ENCODE measurements at places on chromosomes 5 and 9.

- DNase-seq = no peak
These were observed 10.2 kb downstream of the NIPSNAP3B start for GRCh38 chr9:104774132-104774531.

DNA sequence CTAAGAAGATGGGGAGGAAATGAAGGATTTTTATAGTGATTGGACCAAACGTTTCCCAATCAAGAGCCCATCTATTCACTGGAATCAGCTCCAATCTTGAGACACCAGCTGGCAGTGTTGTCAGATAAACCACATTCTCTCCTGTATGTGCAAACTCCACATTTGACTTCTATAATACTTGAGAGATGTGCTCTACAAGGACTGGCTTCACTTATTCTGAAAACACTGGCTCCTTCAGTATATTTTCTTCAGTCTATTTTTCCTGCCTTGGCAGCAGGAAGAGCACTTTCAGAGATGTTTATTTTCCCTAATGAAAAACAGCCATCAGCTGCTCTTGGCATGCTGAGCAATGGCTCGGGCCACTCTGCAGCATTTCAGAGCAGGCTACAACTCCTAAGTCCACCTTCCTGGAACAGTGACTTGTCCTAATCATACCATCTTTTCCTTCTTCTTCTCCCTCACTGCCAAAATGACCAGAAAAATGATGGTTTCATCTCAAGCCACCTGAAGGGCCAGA, 96.9 kb upstream of the FSTL4 start:
- no peak for DNase-seq

DNA sequence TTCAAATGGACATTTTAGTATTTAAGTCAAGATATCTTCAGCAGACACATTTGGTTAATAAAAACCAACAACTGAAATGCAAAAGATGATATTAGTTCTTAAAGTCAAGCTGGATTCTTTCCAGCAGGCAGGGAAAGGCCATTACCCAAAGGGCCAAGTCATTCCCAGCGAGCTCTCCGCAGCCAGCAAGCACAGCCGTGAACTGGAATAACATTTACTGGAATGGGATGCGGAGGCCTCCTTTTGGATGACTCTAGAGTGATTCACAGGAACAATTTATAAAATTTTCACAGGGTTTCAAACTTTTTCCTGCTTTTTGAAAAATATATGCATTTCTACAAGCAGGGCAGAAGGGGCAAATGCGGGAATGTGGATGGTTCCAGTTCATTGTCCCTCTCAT, 76.6 kb upstream of the DAB2 start:
- peak; percentile 91 for DNase-seq

DNA sequence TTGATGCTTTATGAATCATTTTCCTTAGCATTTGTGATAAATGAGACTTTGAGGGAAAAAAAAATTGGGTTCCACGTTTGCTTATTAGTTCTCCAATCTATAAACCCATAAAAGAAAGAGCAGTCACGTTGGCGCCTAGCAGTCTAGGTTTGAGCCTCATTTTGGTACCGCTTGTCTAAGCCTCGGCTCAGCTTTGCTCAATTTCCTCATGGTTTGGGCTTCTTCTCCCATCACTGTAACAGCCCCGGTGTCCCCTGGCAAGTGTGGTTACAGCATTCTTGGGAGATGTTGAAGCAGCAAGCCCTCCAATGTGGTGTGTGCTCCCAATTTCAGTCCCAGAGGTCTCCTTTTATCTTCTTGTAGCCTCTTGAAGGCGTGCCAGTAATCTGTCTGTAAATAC, 578.4 kb downstream of the CDK5RAP2 start:
- no peak for DNase-seq

DNA sequence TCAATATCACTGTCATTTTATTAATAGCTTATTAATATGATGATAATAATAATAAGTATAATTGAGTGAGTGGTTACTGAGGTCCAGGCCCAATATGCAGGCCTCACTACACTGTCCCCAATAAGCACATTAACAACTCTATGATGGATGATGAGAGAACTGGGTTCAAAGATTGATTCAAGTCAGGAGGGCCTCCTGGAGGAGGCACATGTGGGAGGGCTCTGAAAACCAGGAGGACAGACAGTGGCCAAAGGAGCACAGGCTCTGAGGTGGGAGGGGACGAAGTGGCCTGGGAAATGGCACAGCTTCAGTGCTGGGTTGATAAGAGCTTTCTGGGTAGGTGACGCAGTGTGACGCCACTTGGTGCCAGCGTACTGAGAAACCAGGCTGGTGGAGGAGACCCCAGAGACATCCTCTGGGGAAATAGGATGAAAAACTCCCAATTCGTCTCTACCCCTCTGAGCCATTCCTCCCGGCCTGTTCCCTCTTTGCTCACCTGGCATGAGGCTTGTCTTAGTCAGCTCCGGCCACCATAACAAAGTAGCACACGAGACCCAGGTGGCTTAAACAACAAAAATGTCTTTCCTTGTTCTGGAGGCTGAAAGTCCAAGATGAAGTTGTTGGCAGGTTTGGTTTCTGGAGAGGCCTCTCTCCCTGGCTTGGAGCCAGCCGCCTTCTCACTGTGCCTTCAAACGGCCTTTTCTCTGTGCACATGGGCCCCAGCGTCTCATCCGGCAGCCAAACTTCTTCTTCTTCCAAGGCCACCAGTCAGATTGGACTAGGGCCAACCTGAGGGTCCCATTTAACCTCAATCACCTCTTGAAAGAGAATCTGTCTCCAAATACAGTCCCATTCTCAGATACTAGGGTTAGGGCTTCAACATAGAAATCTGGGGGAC, 31.6 kb downstream of the NTNG2 start:
- no peak for DNase-seq

- no peak for DNase-seq
These were observed 100.7 kb downstream of the DRD1 start for GRCh38 chr5:175343308-175343707.
